ENCODE measurements at places on chromosomes 4 and X.

GRCh38 chr4:12359420-12359819 is 930.7 kb upstream of the HS3ST1 start:
- no peak for DNase-seq

- DNase-seq, result no peak
Measured at GRCh38 chrX:31929366-31929765, 857.5 kb upstream of the FTHL17 start.

DNA sequence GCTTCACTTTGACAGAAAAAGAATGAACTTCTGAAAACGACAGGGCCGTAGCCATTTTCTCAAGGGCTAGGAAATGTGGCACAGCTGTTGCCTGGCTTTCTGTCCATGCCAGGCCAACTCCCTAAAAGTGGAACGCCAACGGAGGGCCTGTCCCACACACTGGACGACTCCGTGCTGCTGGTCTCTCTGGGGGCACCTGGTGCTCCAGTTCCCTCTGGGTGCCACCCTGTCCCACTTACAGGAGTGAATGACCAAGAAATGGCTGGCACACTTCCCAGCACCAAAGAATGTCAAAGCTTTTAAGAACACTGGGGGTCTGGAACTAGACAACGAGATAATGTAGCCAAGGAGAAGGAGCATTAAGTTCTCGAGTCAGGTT is 40.9 kb downstream of the GATB start:
- no peak for DNase-seq

- no peak for DNase-seq
Measured at GRCh38 chr4:6473264-6474052, 1.0 kb upstream of the PPP2R2C start.

- no peak for DNase-seq
Measured at GRCh38 chr4:168631241-168632162, 134.7 kb downstream of the PALLD start.

Data from stimulated activated effector memory CD8-positive, alpha-beta T cell treated with anti-CD3 and anti-CD28 coated beads, Interleukin-12 subunit alpha, Interleukin-12 subunit beta, amount 100 ng/mL, for 72 hours (primary cell).